ENCODE measurements at places on chromosomes 1 and 21. TPM values are rescaled to one million over a fixed set of nuclear protein-coding genes. Genes with fewer than 3 reads are reported as not detected.

The ASCL5 gene
- total RNA-seq = not detected

The E2F2 gene
- total RNA-seq = 0.10 TPM

The OTUD7B gene
- 39.2 TPM for total RNA-seq

The HNRNPCL1 gene
- not detected for total RNA-seq

The PLA2G4A gene
- total RNA-seq = 5.4 TPM

The RXFP4 gene
- not detected for total RNA-seq

The BEST4 gene
- not detected for total RNA-seq

The C1orf115 gene
- total RNA-seq = 31.5 TPM

The HSPG2 gene
- 239 TPM for total RNA-seq

The NBPF19 gene
- 20.2 TPM for total RNA-seq

The MPL gene
- total RNA-seq = not detected

The ILDR2 gene
- 0.88 TPM for total RNA-seq

The HSF2BP gene
- total RNA-seq = 0.73 TPM

The FAM177B gene
- not detected for total RNA-seq

The TPR gene
- 105 TPM for total RNA-seq

The HTR6 gene
- not detected for total RNA-seq

The HSD11B1 gene
- total RNA-seq = 1.1 TPM

The COL11A1 gene
- 0.27 TPM for total RNA-seq

The LCE2C gene
- 17.6 TPM for total RNA-seq

The FCER1A gene
- not detected for total RNA-seq

The ANP32E gene
- total RNA-seq = 25.2 TPM

The RIMKLA gene
- 2.2 TPM for total RNA-seq

Measured in thyroid gland (tissue), 4 donors.